ENCODE measurements at places on chromosomes 5 and 9.

DNA sequence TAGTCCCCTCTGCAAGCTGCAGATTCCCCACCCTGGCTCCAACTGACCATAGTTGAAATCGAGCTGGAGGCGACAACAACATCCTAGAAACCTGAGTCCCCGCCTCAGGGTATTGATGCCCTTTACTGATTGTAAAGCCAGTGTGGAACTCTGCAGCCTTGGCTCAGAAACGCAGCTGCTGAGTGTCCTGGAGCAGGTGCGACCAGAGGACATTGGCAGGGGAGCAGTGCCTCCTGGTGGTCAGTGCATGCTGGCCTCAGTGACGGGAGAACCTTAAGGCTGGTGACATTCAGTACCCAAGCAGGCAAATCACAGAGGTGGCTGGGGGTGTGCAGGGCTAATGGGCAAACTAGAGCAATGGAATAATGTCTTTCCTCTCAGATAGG, 20.4 kb upstream of the ZNF354B start:
- no peaks in the 10 kb centered on the region for H3K36me3 ChIP-seq
- H3K27me3 ChIP-seq, result no peaks in the 10 kb centered on the region
- no peak overlapping the region for H3K4me3 ChIP-seq
- no peak overlapping the region for H3K27ac ChIP-seq
- DNase-seq, result no peak

- H3K27me3 ChIP-seq, result no peaks in the 10 kb centered on the region
- no peak overlapping the region for H3K27ac ChIP-seq
- H3K4me3 ChIP-seq, result no peak overlapping the region
- DNase-seq, result no peak
These were observed 18.1 kb downstream of the RAI14 start for GRCh38 chr5:34674187-34674586.

- no peak overlapping the region for H3K27ac ChIP-seq
- H3K4me3 ChIP-seq, result no peak overlapping the region
- H3K36me3 ChIP-seq, result peaks cover 6% of the 10 kb centered on the region
- H3K27me3 ChIP-seq, result no peaks in the 10 kb centered on the region
- no peak for DNase-seq
- H3K4me1 ChIP-seq, result peaks cover 72% of the 10 kb centered on the region
These were observed 8.8 kb downstream of the ZNF608 start for GRCh38 chr5:124737651-124738050.

- DNase-seq, result no peak
- H3K4me1 ChIP-seq, result peaks cover 5% of the 10 kb centered on the region
- H3K4me3 ChIP-seq, result no peak overlapping the region
- H3K27me3 ChIP-seq, result no peaks in the 10 kb centered on the region
These were observed 35.4 kb upstream of the ADAM19 start for GRCh38 chr5:157610990-157611389.

DNA sequence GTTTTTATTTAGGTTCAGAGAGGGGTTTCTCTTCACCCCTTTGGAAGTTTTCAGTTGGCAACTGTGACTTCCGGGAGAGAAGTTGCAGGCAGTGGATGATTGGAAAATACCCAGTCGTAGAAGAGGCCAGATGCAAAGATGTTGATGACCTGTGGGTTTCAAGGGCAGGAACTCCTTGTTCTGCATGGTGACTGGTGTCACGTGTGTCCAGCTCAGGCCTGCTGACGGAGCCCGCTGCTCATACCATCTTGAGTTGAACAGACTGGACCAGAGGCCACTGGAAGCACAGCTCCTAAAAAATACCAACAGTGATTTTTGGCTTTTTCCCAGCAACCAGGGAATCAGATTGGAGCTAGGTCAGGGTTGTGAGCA, 243.9 kb upstream of the KLF4 start:
- H3K4me1 ChIP-seq, result peaks cover 1% of the 10 kb centered on the region
- DNase-seq, result no peak
- no peaks in the 10 kb centered on the region for H3K27me3 ChIP-seq
- H3K27ac ChIP-seq, result no peak overlapping the region
- H3K36me3 ChIP-seq, result no peaks in the 10 kb centered on the region

DNA sequence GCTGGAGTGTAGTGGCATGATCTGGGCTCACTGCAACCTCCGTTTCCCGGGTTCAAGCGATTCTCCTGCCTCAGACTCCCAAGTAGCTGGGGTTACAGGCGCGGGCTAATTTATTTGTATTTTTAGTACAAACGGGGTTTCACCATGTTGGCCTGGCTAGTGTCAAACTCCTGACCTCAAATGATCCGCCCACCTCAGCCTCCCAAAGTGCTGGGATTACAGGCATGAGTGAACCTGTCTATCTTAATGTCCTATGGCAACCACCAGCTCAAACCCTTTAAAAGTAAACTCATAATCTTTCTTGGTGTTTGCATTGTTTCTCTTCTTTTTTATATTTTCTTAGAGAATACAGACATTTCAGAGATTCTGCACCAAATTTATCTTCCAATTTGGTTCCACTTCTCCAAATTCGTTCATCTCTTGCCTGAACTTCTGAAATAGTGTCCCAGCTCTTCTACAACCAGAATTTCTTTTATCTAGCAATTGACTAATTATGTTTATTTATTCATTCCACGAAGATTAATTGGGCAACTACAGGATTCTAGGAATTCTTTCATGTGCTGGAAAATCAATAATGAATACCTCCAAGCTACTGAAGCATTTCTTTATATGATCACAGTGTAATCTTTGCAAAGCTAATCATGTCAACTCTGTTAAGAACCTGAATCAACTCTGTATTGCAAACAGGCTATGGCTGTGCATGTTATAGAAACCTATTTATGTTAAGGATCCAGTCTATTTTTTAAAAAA, 60.0 kb upstream of the TYRP1 start:
- H3K27me3 ChIP-seq, result peaks cover 2% of the 10 kb centered on the region
- no peak overlapping the region for H3K4me3 ChIP-seq
- H3K36me3 ChIP-seq, result peaks cover 2% of the 10 kb centered on the region
- no peak overlapping the region for H3K27ac ChIP-seq
- DNase-seq, result no peak

DNA sequence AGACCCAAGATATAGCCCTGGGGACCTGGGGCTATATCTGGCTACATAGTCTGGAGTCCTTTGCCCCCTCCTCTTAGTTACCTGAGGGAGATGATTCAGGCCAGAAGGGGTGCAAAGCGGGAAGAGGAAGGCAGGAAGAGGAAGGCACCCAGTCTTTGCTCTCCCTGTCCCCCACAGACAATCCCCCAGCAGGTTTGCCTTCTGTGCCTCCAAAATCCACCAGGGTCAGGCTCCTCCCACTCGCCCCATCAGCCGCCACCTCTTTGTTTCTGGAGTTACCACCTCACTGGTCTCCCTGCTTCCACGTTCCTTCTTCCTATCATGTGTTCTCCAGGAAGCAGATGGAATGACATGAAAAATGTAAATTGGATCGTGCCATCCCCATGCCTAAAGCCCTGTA, 31.2 kb upstream of the FABP6 start:
- H3K4me1 ChIP-seq, result peaks cover 23% of the 10 kb centered on the region
- no peak overlapping the region for H3K27ac ChIP-seq
- H3K4me3 ChIP-seq, result no peak overlapping the region
- H3K27me3 ChIP-seq, result no peaks in the 10 kb centered on the region

GRCh38 chr9:133572821-133573361, 36.3 kb downstream of the FAM163B start:
- H3K4me3 ChIP-seq, result no peak overlapping the region
- DNase-seq, result no peak
- H3K36me3 ChIP-seq, result no peaks in the 10 kb centered on the region
- H3K27ac ChIP-seq, result no peak overlapping the region
- H3K4me1 ChIP-seq, result peaks cover 3% of the 10 kb centered on the region
- H3K27me3 ChIP-seq, result peaks cover 26% of the 10 kb centered on the region

- no peak overlapping the region for H3K27ac ChIP-seq
- no peak for DNase-seq
- H3K4me3 ChIP-seq, result no peak overlapping the region
- no peaks in the 10 kb centered on the region for H3K4me1 ChIP-seq
- H3K36me3 ChIP-seq, result peaks cover 15% of the 10 kb centered on the region
These were observed 34.2 kb downstream of the TARS1 start for GRCh38 chr5:33474931-33475499.

GRCh38 chr5:143968071-143968878, 156.3 kb downstream of the HMHB1 start:
- H3K4me3 ChIP-seq, result no peak overlapping the region
- no peaks in the 10 kb centered on the region for H3K27me3 ChIP-seq
- no peak overlapping the region for H3K27ac ChIP-seq
- no peaks in the 10 kb centered on the region for H3K4me1 ChIP-seq
- no peaks in the 10 kb centered on the region for H3K36me3 ChIP-seq

GRCh38 chr5:32578363-32578762, 7.0 kb upstream of the SUB1 start:
- H3K27me3 ChIP-seq, result no peaks in the 10 kb centered on the region
- no peak for DNase-seq
- no peak overlapping the region for H3K4me3 ChIP-seq
- H3K36me3 ChIP-seq, result no peaks in the 10 kb centered on the region
- peaks cover 3% of the 10 kb centered on the region for H3K4me1 ChIP-seq

DNA sequence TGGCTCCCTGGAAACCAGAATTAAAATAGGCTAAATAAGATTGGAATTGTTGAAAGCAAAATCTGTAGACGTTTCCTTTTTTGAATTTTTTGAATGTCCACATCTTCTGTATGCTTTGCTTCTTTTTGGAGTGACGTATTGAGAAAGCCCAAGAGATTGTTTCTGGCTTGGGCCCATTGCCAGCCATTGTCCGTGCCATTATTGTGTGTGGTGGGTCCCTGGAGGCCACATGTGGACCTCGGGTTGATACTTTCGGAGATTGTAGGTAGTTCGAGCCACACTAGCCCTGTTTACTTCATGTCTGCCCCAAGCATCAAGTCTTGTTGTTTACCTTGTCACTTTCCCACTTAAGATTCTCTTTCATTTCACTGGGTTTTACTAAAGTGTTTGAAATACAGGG, 106.0 kb downstream of the PALM2AKAP2 start:
- no peaks in the 10 kb centered on the region for H3K27me3 ChIP-seq
- H3K36me3 ChIP-seq, result no peaks in the 10 kb centered on the region
- peaks cover 7% of the 10 kb centered on the region for H3K4me1 ChIP-seq

DNA sequence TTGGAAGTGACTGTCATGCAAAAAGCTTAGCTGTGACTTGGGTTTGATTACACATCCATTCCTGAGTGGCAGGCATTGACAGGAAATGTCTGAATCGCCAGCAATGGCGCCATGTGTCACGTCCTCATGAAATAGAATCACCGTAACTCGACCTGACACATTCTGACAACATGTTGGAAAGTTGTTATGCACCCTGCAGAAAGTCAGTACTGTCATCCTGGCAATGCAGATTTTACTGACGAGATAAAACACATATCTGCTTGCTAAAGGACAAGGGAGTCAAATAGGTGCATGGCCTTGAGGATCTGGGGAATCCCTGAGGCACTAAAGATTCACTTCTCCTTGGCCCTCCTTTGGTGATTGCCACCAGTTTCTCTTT, 344.2 kb downstream of the SPATA31D1 start:
- H3K4me3 ChIP-seq, result no peak overlapping the region
- DNase-seq, result no peak
- H3K27ac ChIP-seq, result no peak overlapping the region
- no peaks in the 10 kb centered on the region for H3K4me1 ChIP-seq
- H3K36me3 ChIP-seq, result no peaks in the 10 kb centered on the region

DNA sequence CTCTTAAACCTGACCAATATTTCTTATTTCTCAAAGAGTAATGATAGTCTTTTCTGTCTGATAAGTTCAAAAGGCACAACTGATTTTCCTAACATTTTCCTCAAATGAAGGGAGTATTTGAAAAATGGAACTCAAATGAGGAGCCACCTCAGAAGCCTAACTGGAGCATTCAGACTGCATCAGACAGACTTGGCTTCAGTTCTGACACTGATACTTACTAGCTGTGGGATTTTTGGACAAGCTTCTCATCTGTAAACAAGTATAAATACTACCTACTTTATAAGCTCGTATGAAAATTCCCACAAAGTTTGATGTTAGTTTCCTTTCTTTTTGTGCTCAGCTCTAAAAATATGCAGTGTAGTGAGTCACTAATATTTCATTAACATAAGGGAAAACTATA, 107.7 kb upstream of the CCDC152 start:
- no peaks in the 10 kb centered on the region for H3K27me3 ChIP-seq
- DNase-seq, result no peak
- H3K27ac ChIP-seq, result no peak overlapping the region
- H3K4me1 ChIP-seq, result no peaks in the 10 kb centered on the region
- H3K4me3 ChIP-seq, result no peak overlapping the region
- no peaks in the 10 kb centered on the region for H3K36me3 ChIP-seq

DNA sequence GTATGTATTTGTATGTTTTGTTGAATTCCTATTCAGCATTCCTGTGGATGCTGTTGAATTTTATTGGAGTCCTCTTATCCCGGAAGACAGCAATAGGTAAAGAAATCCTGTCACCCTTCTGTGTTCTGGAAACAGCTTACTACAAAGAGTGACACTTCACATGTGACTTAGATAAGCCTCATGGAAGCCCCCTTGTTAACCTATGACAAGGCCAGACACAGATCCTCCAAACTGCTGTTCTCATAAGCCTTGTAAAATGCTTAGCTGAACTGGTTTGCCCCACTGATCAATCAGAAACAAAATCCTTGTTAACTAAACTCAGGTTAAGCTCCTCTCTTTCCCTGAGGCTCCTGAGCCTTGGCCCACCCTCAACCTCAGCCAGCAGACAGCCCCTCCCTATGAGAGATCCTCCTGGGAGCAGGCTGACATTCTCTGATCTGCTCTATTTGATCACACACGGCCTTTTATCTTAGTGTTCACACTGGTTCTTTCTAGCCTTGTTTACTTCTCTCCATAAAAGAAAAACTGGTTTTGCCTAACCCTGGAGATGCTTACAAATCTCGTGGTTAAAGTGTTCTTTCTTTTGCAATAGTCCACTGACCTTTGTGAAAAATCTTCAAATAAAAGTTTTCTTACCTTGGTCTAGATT, 29.4 kb upstream of the ATP6V1G1 start:
- no peak for DNase-seq
- no peaks in the 10 kb centered on the region for H3K27me3 ChIP-seq
- no peak overlapping the region for H3K27ac ChIP-seq
- no peak overlapping the region for H3K4me3 ChIP-seq
- H3K4me1 ChIP-seq, result no peaks in the 10 kb centered on the region
- H3K36me3 ChIP-seq, result no peaks in the 10 kb centered on the region

DNA sequence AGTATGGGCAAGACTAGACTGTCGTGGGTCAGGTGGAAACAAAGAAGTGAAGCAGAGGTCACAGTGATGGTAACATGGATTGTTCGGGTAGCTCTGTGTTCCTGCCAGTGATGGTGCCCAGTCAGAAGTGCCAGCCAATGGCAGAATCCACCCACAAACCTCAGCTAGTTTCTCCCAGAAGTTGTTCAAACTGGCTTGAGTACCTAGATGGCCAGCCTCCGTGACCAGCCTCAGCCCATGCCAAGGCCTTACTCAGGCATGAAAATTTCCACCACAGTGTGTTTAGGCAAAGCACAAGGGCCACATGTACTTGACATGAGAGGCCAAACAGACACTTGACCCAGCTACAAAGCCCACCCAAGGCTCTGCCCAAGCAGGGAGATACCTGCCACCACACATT, 19.4 kb upstream of the BTNL9 start:
- no peak overlapping the region for H3K27ac ChIP-seq
- no peak overlapping the region for H3K4me3 ChIP-seq
- no peaks in the 10 kb centered on the region for H3K27me3 ChIP-seq
- H3K4me1 ChIP-seq, result no peaks in the 10 kb centered on the region
- H3K36me3 ChIP-seq, result no peaks in the 10 kb centered on the region
- DNase-seq, result no peak
